Activated CD4-positive, alpha-beta T cell treated with anti-CD3 and anti-CD28 coated beads for 24 hours (primary cell): ENCODE measurements at places on chromosomes 2 and 18.

- DNase-seq, result no peak
Measured at GRCh38 chr2:109675666-109676345, 61.6 kb downstream of the SOWAHC start.

- DNase-seq, result no peak
Measured at GRCh38 chr2:197010200-197011020, 83.9 kb upstream of the PGAP1 start.

GRCh38 chr2:169200756-169201155 is 131.4 kb downstream of the DHRS9 start:
- DNase-seq, result no peak

GRCh38 chr2:78811955-78812610 is 213.4 kb upstream of the REG3G start:
- DNase-seq, result no peak

DNA sequence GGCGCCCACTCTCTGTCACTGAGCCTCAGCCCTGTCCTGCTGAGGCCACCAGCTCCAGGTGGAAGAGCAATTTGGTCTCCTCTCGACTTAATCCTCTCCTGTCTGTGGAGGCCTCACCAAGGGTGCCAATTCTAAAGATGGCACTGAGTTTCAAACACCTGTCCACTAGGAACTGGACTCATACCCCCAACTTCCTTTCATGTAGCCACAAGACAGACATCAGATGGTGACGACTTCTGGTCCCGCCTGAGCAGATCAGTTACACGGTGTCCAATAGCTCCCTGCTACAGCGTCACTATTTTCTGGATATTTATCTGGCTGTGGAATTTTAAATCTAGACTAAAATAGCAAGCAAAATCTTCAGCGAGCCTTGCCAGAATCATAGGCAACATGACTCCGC is 24.5 kb upstream of the SP5 start:
- DNase-seq, result no peak

DNA sequence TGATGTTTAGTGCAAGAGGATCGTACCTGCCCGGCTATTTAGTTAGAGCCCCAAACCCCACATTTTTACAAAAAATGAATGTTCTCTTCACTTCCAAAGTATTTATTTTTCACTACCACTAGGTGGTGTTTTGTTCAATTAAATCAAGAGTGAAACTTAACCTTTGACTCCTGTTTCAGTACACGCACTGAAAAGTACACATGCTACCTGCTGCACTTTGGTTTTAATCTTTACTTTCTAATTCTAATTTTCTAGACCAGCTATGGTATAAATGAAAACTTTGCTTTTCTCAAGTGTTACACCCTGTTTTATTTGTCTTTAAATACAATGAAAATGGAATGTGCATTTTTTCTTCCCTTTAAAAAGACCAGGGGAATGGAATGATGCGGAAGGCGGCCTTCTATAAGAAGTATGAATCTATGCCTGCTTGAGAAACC is 31.4 kb upstream of the CHN1 start:
- no peak for DNase-seq
